Temporal lobe (tissue), 4 donors: ENCODE measurements at places on chromosomes 2 and 18. TPM values are rescaled to one million over a fixed set of nuclear protein-coding genes. Genes with fewer than 3 reads are reported as not detected.

The UGP2 gene
- total RNA-seq, result 85.1 TPM

The MATN3 gene
- total RNA-seq, result 2.0 TPM

The AOX1 gene
- 1.7 TPM for total RNA-seq

The SLC9A4 gene
- 0.25 TPM for total RNA-seq

The GNAL gene
- total RNA-seq, result 80.6 TPM

The IL1R2 gene
- total RNA-seq, result not detected

The GAD1 gene
- total RNA-seq, result 78.2 TPM

The DNER gene
- total RNA-seq, result 75.7 TPM
